CD4-positive, alpha-beta T cell treated with Interleukin-21 for 1 hour (primary cell): ENCODE measurements at places on chromosomes 12 and 14.

- DNase-seq: no peak
Observed at GRCh38 chr12:65881965-65882413, 57.7 kb downstream of the HMGA2 start.

GRCh38 chr12:119375075-119375882, 40.8 kb downstream of the CCDC60 start:
- DNase-seq: peak; percentile 2

- DNase-seq: peak; percentile 92
Observed at GRCh38 chr12:124939421-124940142, 25.1 kb upstream of the UBC start.

- DNase-seq: no peak
Observed at GRCh38 chr14:63638493-63638892, 3.2 kb downstream of the WDR89 start.

DNA sequence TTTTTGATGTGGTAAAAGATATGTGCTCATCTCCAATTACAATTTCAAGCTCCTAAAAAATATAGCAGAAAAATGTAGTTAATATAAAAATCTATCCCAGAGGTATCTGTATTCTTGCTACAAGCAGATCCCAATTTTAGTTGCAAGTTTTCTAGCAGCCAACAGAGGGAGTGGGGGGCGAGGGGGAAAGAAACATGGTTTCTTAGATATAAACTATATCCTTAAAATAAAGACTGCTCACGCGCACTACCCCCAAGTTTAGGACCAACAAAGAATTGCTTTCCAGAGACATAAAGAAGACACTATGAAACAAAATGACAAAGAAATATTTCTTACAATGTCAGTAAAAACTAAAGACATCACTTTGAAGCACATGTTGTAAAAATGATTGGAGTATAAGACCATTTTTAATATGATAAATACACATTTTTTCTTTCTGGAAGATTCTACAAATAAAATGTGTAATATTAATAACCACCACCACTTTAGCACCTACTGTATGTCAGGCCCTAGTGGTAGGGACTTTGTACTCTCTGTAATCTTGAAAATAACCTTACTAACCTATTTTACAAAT, 5.4 kb downstream of the MAGOHB start:
- DNase-seq: no peak

DNA sequence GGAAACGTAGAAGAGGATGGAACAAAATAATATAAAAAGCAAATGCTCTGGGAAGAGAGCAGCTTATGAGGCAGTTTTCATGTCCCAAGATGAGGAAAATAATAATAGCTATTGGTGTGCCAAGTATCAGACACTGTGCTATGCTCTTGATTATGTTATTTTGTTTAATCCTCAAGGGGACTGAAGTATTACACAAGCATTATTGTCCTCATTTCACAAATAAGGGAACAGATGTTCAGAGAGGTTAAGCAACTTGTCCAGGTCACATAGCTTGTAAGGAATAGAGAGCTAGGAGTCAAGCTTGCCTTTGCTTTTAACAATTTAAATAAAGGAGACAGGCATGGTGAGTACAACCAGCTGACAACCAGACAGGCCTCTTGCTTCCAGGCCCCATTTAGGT, 26.9 kb upstream of the LTBP2 start:
- DNase-seq: no peak

DNA sequence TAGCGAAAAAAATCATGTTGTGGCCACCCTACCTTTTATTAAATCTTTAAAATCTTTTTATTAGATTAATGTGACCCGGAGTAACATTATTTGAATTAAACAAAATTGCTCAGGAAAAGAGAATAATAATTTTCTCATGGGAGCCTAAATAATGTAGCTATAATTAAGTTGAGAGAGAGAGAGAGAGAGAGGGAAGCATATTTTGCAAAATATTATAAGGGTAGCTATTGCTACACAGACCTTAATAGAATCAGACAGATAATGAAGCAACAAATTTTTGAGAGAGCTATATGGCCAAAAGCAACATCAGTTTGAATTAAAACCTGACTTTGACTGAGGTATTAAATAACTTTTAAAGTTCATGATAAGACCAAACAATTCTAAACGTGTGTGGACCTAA, 703.5 kb downstream of the TMTC2 start:
- DNase-seq: no peak

- DNase-seq: peak; percentile 59
Observed at GRCh38 chr14:22071006-22071405, 397.4 kb upstream of the OR4E1 start.

DNA sequence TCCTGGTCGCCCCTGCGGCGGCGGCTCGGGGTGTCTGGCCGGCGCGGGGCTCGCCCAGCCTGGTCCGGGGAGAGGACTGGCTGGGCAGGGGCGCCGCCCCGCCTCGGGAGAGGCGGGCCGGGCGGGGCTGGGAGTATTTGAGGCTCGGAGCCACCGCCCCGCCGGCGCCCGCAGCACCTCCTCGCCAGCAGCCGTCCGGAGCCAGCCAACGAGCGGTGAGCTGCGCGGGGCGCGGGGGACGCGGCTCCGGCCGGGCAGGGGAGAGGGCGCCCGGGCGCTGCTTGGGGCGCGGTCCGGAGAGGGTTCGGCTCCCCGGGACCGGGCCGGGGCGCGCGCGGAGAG, at the start of gene LGALS3:
LGALS3 (plus strand) TSS at position 167 of the 342 bp plus-strand sequence. CDS start 8,122 bp downstream, outside the sequence.
- peak; percentile 33 for DNase-seq

- DNase-seq: no peak
Observed at GRCh38 chr12:19244312-19244711, 114.8 kb downstream of the PLEKHA5 start.

- no peak for DNase-seq
Observed at GRCh38 chr12:89327486-89328094, 24.7 kb downstream of the DUSP6 start.

GRCh38 chr14:88933191-88933590, 108.7 kb downstream of the TTC8 start:
- DNase-seq: no peak

- no peak for DNase-seq
Observed at GRCh38 chr12:93425736-93426411, 15.9 kb downstream of the UBE2N start.

GRCh38 chr12:42606471-42606870, 16.9 kb upstream of the PRICKLE1 start:
- DNase-seq: no peak

DNA sequence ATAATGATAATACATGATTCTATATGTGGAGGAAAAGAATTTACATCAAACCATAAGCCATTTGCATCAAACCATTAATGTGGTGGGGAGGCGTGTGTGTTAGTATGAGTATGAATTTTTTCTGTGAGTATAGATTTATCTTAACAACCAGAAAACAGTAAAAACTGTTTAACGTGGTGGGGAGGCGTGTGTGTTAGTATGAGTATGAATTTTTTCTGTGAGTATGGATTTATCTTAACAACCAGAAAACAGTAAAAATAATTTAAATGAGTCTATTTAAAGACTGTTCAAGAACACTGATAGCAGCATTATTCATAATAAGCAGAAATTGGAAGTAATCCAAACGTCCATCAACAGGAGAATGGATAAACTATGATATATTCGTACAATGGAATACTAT, 9.1 kb upstream of the MSI1 start:
- DNase-seq: no peak
